ENCODE measurements at places on chromosomes 2 and 18.

DNA sequence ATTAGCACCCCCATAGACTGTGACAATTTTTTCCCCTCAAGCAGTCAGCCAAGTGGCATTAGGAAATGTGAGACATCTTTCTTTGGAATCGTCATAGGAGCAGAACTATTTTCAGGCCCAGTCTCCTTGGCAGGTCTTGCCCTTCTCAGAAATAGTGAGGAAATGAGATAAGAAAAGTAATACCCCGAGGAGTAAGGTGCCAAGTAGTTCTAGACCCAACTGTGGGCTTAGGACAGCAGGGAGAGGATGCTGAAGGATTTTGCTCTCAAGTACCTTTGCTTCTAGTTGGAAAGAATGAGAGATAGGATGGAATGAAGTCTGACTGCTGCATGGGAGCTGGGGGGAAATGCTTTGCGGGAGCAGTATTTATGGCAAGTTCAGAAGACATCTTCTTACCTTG lies 31.8 kb downstream of the PRKCE start:
- no peaks in the 10 kb centered on the region for H3K36me3 ChIP-seq
- no peaks in the 10 kb centered on the region for H3K27me3 ChIP-seq
- no peak overlapping the region for H3K27ac ChIP-seq
- H3K4me3 ChIP-seq = no peak overlapping the region

DNA sequence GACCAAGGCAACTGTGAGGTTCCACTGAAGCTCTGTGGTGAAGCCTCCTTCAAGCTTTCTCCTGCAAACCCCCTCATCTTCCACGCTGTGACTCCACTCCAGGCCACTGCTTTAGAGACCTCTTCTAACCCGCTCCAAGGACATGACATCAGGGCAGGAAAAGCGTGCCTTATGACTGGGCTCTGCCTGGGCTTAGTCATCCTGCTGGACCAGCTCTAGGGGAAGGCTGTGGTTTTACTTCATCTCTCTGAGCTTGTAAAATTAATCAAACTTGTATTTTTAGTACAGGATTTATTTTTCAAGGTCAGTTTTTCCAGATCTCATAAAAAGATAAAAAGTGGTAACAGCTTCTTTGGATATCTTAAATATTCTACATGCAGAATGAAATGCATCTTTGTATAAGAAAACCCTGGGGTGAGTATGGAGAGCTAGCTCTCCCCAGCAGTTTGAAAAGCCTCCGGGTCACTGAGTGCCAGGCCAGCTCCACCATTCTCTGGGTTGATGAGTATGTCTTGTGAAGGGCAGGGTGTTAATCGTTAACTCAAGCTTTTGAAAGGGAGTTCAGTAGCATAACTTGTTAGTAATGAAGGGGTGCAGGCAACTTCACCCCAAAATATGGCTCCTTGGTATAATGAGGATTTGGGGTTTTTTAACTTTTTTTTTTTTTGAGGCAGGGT lies 33.1 kb upstream of the YPEL5 start:
- H3K27ac ChIP-seq = no peak overlapping the region
- H3K27me3 ChIP-seq = no peaks in the 10 kb centered on the region
- no peak for DNase-seq
- H3K36me3 ChIP-seq = no peaks in the 10 kb centered on the region
- no peak overlapping the region for H3K4me3 ChIP-seq

GRCh38 chr2:215933151-215933550 lies 80.2 kb downstream of the MREG start:
- H3K27ac ChIP-seq = no peak overlapping the region
- DNase-seq = no peak
- peaks cover 9% of the 10 kb centered on the region for H3K4me1 ChIP-seq

DNA sequence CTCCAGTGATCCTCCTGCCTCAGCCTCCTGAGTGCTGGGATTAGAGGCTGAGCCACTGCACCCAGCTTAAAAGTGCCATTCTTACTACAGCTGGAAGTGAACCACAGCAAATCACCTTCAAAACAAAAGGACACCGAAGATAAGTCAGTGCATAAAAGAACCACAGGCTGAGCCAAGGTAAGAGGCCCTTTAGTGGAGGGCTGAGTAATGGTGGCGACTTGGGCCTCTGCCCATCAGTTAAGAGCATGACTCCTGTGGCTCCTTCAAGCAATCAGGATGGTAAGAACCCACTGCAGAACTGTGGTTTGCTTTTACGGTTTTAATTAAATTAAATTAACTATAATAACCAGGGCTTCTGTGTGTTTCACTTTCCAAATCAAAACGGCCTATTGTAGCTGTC lies 75.1 kb downstream of the CTAGE1 start:
- peaks cover 61% of the 10 kb centered on the region for H3K4me1 ChIP-seq
- no peak for DNase-seq
- H3K4me3 ChIP-seq = peak overlapping the region; percentile 3
- H3K27ac ChIP-seq = peak overlapping the region; percentile 88

- DNase-seq = peak; percentile 61
- peak overlapping the region; percentile 98 for H3K27ac ChIP-seq
- peaks cover 7% of the 10 kb centered on the region for H3K36me3 ChIP-seq
- H3K4me1 ChIP-seq = peaks cover 76% of the 10 kb centered on the region
- H3K4me3 ChIP-seq = peak overlapping the region; percentile 81
These were observed 21.2 kb upstream of the ACVR1 start for GRCh38 chr2:157897106-157897971.

DNA sequence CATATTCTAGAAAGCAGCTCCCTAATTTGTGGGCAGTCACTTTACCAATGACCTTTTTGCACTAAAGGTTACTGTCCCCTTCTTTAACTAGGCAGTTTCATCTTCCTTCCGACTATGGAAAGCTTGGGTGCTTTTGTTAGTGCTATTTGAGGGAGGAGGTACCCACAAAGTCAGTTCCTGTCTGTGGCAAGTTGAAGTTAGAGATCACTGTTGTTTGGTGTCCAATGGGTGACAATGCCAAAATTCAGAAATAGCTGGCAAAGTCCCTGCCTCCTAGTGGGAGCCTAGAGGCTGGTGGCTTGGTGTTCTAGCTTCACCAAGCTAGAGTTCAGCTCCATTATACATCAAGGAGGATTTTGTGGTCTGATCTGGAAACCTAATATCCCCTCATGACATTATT lies 87.1 kb upstream of the PNPT1 start:
- no peak overlapping the region for H3K4me3 ChIP-seq
- H3K4me1 ChIP-seq = no peaks in the 10 kb centered on the region
- H3K27ac ChIP-seq = no peak overlapping the region
- no peaks in the 10 kb centered on the region for H3K36me3 ChIP-seq
- no peak for DNase-seq

DNA sequence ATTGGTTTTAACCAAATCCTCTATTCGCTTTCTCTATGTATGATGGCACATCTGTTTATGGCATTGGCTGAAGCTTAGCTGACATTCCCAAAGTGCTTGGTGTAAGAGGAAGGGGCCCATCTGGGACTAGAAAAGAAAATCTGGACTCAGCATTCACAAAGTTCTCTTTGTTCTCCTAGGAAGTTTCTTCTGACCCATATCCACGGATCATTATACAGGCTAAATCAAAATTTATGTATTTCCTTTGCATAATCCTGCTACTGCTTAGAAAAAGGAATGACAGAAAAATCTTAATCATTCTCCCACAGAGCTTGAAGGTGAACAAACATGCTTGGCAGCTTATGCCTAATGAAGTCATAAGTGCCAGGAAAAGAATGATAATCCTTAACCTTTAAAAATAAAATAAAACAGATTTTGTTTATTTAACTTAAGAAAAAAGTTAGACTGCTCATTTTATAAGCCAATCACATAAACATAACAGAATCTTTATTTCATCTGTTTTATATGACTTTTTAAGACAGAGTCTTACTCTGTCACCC lies 88.4 kb downstream of the NYAP2 start:
- H3K27me3 ChIP-seq = no peaks in the 10 kb centered on the region
- H3K4me3 ChIP-seq = no peak overlapping the region
- no peaks in the 10 kb centered on the region for H3K36me3 ChIP-seq
- no peak overlapping the region for H3K27ac ChIP-seq

- H3K27me3 ChIP-seq = peaks cover 26% of the 10 kb centered on the region
- no peaks in the 10 kb centered on the region for H3K36me3 ChIP-seq
- no peak overlapping the region for H3K4me3 ChIP-seq
- H3K4me1 ChIP-seq = peaks cover 8% of the 10 kb centered on the region
These were observed 1.4 kb upstream of the EHD3 start for GRCh38 chr2:31232586-31232985.

DNA sequence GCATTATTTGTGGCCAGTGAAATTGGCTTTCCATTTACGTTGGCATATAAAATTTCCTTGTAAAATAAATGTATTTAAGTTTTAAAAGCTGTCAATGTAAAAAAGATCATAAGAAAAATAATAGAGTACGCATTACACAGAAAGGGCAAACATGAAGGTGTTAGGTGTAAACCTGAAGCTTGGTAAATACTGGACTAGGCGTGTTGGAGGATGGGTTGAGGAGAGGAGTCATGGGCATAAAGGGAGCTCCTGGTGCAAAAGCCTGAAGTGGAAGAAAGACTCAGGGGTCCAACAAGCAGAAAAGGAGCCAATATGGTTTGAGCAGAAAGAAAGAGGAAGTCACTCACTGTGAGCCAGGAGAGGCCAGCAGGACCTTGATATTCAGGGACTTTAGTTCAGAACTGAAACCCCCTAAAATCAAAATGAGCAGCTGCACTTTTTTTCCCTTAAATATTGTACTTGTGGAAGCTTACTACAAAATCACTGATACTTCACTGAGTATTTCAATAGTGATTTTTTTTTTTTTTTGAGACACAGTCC lies 24.4 kb downstream of the SP5 start:
- H3K4me1 ChIP-seq = no peaks in the 10 kb centered on the region
- H3K36me3 ChIP-seq = no peaks in the 10 kb centered on the region
- H3K27me3 ChIP-seq = peaks cover 14% of the 10 kb centered on the region
- DNase-seq = no peak
- H3K27ac ChIP-seq = no peak overlapping the region
- no peak overlapping the region for H3K4me3 ChIP-seq

GRCh38 chr2:167681234-167682015 lies 566.0 kb downstream of the STK39 start:
- no peaks in the 10 kb centered on the region for H3K27me3 ChIP-seq
- no peaks in the 10 kb centered on the region for H3K4me1 ChIP-seq
- DNase-seq = no peak

- DNase-seq = no peak
- H3K27ac ChIP-seq = no peak overlapping the region
- H3K4me1 ChIP-seq = peaks cover 23% of the 10 kb centered on the region
- no peaks in the 10 kb centered on the region for H3K36me3 ChIP-seq
- H3K4me3 ChIP-seq = no peak overlapping the region
These were observed 18.5 kb downstream of the TMEM177 start for GRCh38 chr2:119697290-119698020.

DNA sequence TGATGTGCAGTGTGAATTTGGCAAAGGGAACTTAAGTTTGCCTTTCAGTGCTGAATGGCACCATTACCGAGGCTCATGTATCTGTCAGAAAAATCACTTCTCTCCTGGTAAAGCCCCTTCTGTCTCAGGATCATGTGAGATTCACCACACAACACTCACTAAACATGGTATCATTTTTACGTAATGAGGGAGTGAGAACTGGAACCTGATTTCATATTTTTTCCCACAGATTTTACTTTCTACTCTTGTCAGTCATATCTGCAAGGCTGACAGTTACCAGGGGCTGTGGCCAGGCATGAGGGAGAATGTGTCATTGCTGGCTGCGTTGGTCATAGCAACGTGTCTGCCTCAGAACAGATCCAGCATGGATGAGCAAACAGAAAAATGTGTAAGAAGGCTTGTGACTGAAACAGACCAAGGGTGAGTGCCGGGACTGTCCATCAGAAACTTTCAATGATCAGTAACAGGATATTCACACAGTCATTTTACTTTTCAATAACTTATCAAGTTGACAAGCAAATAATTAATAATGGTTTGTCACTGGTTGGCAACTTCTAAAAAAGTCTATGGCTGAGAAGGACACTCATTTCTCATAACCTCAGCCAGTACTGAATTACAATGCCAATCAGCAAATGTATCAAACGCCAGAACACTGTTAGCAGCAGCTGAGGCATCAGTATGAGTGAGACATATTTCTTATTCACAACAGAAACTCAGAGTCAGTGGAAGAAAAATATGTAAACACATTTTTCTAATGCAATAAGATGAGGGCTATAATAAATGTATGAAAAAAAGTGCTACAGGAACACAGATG lies 100.5 kb downstream of the CDC42EP3 start:
- H3K27me3 ChIP-seq = no peaks in the 10 kb centered on the region
- peaks cover 3% of the 10 kb centered on the region for H3K36me3 ChIP-seq
- no peak overlapping the region for H3K4me3 ChIP-seq
- DNase-seq = no peak

GRCh38 chr2:170354855-170355780 lies 177.2 kb downstream of the MYO3B start:
- peaks cover 52% of the 10 kb centered on the region for H3K4me1 ChIP-seq
- peak overlapping the region; percentile 53 for H3K27ac ChIP-seq
- peaks cover 2% of the 10 kb centered on the region for H3K36me3 ChIP-seq
- H3K4me3 ChIP-seq = peak overlapping the region; percentile 16
- DNase-seq = peak; percentile 56
- peaks cover 7% of the 10 kb centered on the region for H3K27me3 ChIP-seq

DNA sequence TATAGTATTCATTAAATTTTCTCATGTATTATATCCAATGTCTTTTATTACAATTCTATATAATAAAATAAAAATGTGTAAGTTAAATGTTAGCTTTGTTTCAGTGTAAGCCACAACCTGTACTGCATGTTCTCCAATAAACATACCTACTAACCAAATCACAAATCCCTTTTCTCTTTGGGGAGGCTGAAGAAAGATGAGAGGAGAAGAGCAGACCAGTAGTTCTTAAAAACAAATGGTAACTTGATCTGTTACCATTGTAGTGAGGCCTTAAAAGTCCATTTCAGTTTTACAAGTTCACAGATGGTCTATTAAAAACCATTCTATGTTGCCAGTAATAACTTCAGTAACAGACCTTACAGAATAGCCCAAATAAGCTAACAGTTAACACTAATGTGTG lies 100.5 kb downstream of the SOS1 start:
- H3K4me1 ChIP-seq = peaks cover 4% of the 10 kb centered on the region
- peaks cover 57% of the 10 kb centered on the region for H3K36me3 ChIP-seq
- DNase-seq = no peak
- no peaks in the 10 kb centered on the region for H3K27me3 ChIP-seq
- no peak overlapping the region for H3K27ac ChIP-seq

DNA sequence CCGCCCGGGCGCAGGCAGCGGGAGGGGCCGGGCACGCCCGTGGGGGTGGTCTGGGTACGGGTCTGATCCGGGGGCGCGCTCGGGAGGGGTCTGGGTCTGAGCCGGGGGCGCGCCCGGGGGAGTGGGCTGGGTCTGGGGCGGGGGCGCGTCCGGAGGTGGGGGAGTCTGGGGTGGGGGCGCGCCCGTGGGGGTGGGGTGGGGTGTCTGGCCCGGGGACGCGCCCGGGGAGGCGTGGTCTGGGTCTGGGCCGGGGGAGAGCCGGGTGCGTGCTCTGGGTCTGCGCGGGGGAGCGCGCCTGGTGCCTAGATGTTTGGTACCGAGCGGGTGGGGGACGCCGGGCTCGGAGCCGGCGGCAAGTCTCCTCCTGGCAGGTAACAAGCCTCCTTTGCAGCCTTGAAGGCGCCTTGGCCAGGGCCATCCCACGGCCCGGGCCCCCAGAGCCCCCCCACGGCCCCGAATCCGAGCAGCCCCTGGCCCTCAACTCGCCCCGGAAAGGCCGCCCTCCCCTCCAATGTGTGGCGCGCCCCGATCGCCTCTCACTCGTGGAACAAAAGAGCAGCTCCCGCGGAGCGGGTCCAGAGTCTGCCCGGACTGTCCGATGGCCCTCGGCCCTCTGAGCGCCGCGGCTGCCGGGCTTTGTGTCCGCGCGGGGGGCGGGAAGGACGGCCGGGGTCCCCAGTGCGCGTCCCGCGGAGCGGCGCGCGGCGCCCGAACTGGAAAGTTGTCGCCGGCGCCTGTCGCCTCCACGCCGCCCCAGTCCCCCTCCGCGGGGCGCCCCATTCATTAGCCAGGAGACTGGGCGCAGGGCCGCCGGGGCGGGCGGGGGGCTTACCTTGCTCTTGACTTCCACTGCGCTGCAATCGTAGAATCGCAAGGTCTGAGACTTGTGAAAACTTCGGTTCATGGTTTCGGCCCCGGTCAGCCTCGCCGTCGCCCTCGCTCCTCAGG lies 595 bp downstream of the PARD6G start:
- no peaks in the 10 kb centered on the region for H3K36me3 ChIP-seq
- no peak overlapping the region for H3K27ac ChIP-seq
- peaks cover 39% of the 10 kb centered on the region for H3K27me3 ChIP-seq
- peak overlapping the region; percentile 8 for H3K4me3 ChIP-seq

Data from activated CD8-positive, alpha-beta T cell treated with anti-CD3 and anti-CD28 coated beads, Interleukin-2, amount 10 ng/mL, durations not matched to agents 7 days and 5 days (primary cell).